ENCODE measurements at places on chromosomes 3 and 15.

- peak; percentile 58 for DNase-seq
Measured at GRCh38 chr3:169668072-169668956, 4.8 kb upstream of the MECOM start.

DNA sequence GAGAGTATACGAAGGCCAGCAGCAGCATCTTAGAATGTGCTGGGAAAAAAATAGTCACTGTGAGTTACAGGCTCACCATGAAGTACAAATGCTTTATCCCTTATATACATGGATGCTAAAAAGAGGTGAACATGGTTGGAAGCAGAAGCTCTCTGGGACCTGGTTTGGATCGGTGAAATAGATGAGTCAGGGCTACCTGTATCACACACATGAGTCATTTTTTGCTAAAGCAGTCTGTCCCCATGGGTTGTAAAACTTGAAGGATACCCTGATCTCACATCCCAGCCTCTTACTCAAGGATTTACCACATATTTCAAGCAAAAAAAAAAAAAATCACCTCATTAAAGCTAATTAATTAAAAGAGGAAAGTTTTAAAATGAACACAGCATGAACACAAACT, 6.9 kb upstream of the SERPINI2 start:
- no peak for DNase-seq

DNA sequence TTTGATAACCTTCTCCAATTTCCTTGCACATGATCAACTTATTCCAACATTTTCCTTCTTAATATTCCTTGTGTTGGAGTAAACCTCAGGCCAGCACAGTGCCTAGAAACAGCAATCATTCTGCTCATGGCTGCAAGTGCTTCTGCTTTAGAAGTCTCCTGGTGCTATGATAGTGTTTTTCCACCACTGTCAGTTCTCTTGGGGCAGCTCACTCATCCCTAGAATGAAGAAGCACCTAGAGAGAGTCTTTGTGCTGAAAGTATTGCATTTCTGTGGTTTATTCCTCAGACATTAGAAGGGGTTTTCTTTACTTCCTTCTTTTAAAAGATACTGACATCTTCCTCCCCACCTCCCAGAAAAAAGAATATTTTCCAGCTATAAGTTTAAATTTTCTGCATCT, 183.5 kb downstream of the RYR3 start:
- no peak for DNase-seq

DNA sequence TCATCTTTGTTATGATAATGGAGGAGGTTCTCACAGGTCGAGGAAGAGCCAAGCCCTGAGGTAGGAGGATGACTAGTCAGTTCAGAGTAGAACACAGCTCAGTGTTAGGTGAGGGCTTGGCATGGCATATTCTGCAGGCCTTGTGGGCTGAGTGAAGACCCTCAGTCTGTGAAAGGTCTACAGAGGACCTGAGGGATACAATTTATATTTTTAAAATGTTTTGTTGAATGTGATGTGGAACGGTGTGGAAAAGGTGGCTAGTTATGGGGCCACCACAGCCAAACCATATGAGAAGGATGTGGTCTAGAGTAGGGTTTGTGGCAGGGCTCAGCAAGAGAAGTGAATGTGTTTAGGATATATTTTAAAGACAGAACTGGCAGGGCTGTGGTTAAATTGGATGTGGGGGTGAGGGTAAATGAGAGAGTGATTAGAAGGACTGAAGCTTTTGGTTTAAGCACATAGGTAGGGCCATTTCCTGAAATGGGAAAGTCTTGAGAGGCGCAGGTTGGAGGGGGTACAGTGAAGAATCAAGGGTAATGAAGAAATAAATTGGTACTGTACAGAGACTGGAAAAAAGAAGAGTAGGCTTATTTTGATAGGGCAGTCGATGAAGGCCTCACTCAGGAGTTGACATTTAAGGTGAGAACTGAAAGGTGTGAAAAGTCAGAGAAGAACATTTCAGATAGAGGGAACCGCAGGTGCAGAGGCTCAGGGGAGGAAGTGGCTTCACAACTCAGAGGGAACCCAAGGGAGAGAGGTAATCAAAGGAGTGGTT, 60.5 kb downstream of the SPTSSB start:
- no peak for DNase-seq

DNA sequence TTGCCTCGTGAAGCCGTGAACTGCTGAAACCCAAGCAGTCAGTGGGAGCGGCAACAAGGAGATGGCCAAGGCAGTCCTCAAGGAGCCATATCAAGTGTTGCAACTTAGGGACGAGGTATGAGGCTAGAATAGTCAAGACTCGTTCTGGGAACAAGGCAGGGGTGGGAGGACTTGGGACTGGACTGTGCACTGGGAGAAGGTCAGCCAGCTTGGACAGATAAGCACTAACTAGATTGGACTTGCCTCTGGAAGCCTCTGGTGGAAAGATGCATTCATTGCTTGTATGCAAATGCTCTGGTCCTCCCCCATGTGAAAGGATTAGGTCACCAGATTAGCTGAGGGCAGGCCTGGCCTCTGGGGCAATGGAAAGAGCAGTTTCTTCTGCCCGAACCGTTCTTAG, 123.3 kb upstream of the CTNNB1 start:
- no peak for DNase-seq

- DNase-seq = no peak
Measured at GRCh38 chr3:86995537-86995936, 4.6 kb upstream of the VGLL3 start.

GRCh38 chr15:54722342-54722986, 474.3 kb downstream of the RSL24D1 start:
- no peak for DNase-seq

DNA sequence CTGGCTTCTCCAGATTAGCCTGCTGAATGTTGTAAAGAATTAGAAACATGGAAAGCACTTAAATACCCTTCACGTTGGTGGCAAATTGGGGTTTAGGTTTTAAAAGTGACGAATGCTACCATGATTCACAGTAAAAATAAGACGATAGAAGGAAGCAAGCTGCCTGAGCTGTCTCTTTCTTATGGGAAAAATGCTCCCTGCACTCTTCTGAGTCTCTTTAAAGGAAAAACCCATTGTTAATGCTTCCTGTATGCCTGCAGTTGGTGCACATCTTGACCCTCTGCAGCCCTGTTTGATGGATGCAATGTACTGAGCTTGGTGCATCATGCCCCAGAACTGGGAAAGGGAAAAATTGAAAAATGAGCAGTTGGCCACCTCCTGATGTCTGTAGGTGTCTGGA, 258.6 kb upstream of the RASGRP1 start:
- no peak for DNase-seq

- DNase-seq = peak; percentile 62
Measured at GRCh38 chr3:87167628-87168456, 59.3 kb upstream of the CHMP2B start.

DNA sequence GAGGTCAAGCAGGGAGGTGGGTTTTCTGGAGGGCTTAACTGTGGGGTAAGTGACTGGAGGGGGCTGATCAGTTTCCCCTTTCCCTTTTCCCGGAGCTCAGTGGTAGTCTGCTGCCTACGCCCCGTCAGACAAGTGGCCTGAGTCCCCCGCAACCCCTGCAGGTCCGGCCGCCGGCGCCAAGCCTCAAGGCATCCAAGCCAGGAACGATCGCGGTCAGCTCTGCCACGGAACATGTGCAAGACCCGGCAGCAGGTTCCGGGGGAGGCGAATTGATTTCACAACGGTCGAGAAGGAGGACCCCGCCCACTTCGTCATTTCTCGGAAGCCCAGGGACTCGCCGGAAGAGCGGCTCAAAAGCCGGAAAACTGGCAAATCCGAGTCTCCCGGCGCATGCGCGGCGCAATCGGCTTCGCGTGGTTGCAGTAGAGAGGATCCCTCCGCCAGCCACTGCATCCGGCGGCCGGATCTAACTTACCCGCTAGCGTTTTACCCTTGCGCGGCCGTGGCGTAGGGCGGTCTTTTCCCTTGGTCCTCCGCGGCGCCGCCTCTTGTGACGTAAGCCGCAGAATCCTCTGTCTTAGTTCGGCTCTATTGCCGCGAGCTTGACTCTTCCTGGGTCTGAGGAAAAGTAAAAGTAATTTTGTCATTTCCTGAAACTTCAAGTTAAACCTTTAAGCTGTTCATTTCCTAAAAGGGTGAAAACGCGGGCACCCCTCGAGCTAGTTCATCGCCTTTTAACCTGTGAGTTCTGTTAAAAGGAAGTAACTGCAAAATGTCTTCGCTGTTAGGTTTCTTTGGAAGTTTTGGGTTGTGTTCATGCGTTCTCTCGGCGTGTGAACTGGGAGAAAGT, 14.9 kb upstream of the CCNL1 start:
- DNase-seq = peak; percentile 100

- DNase-seq = no peak
Measured at GRCh38 chr15:100310513-100311153, 31.1 kb downstream of the ADAMTS17 start.

GRCh38 chr3:154152741-154153140, 31.6 kb downstream of the ARHGEF26 start:
- no peak for DNase-seq

DNA sequence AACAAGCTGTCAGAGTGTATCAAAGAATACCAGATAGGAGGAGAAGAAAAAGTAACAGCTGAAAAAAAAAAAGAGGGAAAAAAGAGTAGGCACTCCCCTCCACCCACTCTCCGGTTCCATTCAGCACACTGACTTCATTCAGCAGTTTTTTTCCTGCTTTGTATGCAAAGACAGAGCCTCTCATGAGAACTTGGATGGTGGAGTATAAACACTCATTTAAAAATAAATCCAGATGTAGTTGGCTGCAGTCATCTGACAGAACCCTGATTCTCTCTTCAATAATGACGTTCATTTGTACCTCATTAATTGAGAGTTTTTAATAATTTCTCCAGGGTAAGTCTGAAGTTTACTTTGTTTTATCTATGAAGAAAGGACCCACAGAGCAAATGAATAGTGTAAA, 81.0 kb downstream of the TMEM108 start:
- DNase-seq = no peak

DNA sequence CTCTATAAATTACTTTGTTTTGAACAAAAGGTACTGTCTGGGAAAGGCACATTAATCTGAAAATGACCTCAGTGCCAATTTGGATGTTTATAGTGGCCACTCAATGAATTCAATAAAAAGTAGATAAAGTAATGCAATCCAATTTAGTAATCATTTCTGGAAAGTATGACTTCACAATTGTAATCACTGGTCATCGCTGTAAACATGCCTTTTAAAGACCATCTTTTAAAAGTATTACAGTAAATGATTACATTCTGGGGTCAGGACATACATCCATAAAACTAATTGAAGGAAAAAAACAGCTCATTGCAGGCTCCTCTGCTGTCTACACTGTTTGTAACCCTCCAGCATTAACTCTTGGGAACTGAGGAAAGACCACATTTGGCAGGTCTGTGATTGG, 43.2 kb downstream of the HRH1 start:
- DNase-seq = no peak

DNA sequence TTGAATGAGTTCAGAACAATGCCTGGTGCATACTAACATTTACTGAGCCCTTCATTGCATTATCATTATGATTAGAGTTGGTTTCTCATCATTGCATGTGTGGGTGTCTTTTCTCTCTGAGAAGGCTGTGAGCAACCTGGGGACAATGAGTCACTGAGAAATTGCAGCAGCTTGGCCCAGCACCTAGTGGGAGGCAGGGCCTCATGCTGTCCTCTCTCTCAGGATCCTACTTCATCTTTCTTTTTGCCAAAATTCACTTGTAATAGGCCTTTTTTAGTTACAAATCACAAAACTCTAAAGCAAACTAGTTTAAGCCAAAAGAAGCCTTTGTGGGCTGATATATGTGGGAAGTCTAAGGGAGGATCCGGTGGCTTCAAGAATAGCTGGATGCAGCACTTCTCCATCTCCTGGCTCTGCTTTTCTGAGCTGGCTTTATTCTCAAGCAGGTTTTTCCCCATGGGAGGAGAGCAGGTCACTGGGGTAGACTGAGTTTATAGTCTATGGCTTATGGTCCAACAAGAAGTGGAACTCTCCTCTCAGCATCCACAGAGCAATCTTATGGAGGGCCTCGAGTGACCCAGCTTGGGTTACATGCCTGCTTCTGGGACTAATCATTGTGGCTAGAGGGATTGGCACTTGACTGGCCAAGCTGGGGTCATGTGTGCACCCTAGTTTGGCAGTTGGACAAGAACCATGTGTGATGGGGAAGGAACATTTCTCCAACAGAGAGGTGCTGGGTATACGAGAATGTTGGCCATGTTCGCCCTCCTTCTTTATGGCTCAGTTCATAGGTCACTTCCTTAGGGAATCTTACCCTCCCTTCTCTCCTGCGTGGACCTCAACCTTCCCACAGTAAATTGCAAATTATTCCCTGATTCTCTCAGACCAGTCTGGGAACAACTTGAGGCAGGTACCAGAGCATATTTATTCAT, 8.7 kb upstream of the CAMK1 start:
- no peak for DNase-seq

DNA sequence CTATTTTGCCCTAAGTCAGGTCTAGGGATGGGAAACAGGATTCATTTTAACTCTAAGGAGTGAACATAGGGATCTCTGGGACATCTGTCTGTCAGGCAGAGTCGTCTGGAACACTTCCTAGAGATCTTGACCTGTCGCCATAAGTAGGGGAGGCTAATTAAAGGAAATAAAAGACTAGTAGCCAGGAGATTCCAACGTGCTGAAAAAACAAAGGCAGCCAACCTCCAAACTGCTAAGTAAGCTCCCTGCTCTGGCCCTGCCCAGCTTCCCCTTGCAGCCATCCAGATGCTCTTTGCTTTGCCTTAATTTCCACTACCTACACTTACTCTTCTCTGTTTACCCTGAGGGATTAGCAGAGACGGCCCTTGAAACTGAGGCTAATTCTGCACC, 18.4 kb upstream of the TSEN2 start:
- no peak for DNase-seq

- DNase-seq = peak; percentile 48
Measured at GRCh38 chr15:100311833-100312476, 29.8 kb downstream of the ADAMTS17 start.

DNA sequence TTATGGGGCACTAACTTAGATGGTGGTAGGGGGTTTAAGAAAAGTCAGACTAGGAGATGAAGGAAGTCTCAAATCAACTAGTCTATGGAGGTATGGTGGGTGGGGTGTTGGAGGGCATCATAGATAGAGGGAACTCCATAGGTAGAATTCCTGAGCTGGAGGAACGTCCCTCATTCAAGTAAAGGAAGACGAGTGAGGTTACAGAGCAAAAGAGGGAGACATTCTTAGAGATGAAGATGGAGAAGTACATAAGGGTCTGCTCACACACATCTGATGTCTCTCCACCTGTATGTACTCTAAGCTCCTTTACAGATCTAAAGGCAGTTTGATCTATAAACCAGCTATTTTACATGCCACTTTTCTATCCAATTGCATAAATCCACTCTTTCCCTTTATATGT, 1.4 kb downstream of the PLSCR1 start:
- peak; percentile 8 for DNase-seq

GRCh38 chr15:40290918-40291574, 8.2 kb upstream of the ANKRD63 start:
- DNase-seq = peak; percentile 61

GRCh38 chr3:117285737-117286136, 576.2 kb downstream of the TUSC7 start:
- no peak for DNase-seq

- DNase-seq = no peak
Measured at GRCh38 chr3:13417166-13417947, 2.8 kb downstream of the NUP210 start.

DNA sequence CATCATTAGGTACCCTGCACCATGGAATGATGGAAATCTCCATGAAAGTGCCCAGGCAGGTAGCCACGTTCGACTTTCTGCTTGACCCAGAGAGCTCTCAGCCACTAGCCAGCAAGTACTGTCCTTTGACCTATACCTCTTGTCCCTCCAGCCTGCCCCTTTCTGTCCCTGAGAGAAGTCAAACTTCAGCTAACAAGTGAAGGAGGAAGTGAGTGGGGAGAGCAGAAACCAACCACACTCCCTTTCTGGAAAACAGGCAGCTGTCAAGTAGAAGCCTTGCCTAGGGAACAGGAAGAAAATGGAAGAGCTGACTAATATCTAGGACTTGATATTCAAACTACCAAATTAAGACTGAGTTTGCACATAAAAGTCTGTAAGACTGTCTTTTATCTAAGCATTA, 30.3 kb upstream of the FSTL1 start:
- no peak for DNase-seq

Measured in NCI-H146 (cell line).